Activated T-cell treated with anti-CD3 and anti-CD28 coated beads, Interleukin-2, amount 50 U/mL, for 72 hours (primary cell): ENCODE measurements at places on chromosomes 11 and 22.

GRCh38 chr11:72483412-72484186 lies 49.3 kb upstream of the CLPB start:
- DNase-seq: peak; percentile 23

DNA sequence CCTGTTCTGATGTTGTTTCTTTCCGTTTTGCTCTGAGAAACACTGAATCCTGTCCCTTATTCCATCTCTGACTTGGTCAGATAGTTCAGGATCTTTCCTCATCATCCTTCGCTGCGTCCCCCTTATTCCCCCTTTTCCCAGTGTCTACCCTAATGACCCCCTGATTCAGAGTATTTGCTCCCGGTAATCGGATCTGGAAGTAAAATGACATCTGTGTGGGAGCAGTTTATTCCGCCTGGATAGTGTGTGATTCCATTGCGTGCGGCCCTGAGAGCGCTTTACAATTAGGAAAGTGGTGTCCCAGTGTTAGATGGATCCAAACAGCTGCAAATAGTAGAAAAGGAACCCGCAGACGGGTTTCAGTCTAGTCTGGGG lies 606 bp downstream of the DRG1 start:
- DNase-seq: no peak

DNA sequence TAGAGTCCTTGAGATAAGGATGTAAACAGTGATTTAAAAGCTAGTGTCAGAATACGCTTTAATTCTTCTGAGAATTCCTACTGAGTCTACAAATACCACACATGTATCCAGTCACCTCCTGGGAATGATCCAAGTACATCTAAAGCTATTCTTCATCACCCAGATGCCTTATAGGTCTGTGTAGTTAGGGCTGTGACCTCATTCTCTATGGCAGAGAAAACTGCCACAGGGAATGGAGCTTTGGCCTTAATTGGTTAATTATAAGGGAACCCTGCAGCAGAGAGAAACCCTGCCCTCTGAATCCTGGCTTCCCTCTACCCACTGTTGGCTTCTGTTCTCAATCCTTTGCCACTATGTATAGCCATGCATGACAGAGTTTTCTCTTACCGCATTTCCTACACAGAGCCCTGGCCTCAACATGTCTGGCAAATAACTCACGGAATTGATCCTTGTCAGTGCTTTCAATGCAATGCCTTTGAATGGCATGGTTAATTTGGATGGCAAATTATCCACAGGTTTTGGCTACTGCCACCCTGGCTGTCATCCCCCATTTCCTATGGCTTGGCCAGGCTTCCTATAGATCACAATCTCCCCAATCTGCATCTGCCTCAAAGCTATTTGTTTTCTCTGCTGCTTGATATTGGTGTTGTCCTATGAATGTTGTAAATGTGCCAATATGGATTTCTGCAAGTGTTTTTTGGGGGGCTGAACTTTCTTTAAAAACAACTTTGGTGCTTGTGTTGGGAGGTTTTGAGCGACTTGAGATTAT lies 2.9 kb downstream of the DIXDC1 start:
- no peak for DNase-seq

GRCh38 chr11:104130161-104130560 lies 33.8 kb downstream of the PDGFD start:
- DNase-seq: no peak
